ENCODE measurements at places on chromosomes 13 and 19.

- no peak for DNase-seq
Measured at GRCh38 chr13:70964874-70965273, 856.6 kb upstream of the KLHL1 start.

- DNase-seq: no peak
Measured at GRCh38 chr19:32757189-32757588, 37.6 kb downstream of the TDRD12 start.

DNA sequence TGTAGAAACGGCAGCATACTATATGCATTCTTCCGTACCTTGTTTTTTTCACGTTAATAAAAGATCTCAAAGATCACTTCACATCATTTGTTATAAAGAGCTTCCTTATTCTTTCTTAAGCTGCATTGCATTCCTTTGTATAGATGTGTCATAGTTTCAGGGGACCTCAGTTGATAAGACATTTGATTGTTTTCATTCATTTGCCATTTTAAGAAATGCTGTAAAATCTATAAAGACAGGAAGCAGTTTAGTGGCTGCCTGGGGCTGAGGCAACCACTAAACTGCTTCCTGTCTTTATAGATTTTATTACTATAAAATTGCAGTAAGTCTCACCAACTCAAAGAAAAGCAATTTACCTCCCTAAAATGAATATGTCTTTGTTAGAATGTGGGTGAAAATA lies 59.4 kb downstream of the ZDHHC20 start:
- no peak for DNase-seq

- no peak for DNase-seq
Measured at GRCh38 chr13:113843864-113844556, 19.9 kb downstream of the GAS6 start.

DNA sequence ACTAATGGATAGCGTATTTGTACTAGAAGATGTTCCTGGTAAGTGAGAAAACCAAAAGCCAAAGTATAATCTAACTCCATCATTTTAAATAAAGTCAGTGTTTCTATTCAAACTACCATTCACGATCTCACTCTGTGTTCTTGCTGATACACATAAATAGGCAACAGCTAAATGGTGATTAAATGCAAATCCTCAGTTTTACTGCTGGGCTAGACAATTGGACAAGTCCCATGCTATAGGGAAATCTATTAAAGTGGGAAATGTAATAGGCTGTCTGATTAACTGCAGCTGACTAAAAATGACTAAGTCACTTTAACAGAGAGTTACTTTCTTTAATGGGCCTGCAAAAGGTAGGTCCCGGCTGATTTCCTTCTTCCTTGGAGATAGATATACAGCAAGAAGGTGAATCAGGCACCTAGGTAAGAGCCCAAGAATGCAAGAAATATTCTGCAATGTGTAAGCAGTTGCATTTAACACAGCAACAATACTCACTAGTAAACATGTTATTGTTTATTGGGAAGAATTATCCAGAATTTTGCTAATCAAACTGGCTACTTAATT lies 298.4 kb downstream of the SLITRK6 start:
- no peak for DNase-seq

GRCh38 chr19:42360787-42361544 lies 29.1 kb downstream of the CNFN start:
- no peak for DNase-seq

GRCh38 chr19:12994701-12995595 lies at the start of gene NFIX:
Gene NFIX (plus strand): TSS chr19:12995475. CDS start chr19:12995838, 363 bp downstream.
- no peak for DNase-seq

DNA sequence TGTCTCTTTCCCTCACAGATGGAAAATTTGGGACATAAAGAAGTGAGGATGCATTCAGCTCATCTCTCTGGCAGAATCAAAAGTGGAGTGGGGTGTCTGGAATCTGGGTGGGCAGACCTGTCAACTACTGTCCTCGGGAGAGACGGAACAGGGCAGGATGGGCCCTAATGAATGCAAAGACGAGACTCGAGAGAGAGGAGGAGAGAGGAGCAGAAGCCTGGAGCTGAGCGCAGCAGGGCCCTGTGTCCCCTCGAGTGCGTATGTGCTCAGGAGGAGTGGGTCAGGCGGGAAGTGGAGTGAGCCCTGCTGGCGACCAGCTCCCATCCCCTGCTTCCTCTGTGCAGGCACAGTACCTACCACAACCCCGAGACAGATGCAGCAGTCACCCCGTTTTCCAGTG lies 78.9 kb downstream of the TEX29 start:
- no peak for DNase-seq

Data from fibroblast of the conjunctiva (primary cell).